GM18507 (cell line): ENCODE measurements at places on chromosomes 1 and 21.

DNA sequence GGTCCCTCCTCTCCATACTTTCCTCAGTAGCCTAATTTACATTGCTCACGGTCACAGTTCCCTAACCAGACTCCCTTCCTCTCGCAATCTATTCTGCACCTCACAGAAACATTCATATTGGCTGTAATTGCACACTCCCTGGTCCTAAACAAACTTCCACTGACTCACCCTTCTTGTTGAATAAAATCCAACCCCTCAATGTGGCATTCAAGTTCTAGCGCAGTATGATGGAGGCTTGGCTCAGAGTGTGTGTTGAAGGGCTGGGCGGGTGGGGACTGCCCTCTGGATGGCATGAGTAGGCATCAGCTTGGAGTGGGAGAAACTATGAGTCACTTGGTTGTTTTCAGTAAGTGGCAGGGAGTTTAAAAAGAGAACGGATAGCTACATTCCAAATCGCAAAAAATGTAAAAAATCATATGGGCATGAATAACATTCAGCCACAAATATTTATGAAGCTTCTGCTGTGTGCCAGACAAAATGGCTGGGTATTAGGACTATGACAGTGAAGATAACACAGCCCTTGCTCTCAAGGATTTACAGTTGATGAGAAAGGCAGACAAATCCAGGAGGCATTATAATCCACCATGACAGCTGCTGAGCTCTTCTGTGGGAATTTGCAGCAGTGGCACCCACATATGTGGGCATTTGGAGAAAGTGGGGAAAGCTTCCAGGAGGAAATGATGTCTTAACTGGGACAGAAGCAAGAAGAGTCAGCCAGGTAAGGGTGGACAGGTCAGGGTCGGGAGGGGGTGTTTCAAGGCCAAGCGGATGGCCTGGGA is 42.2 kb upstream of the LYST start:
- DNase-seq: no peak

- no peak for DNase-seq
Observed at GRCh38 chr1:15428815-15429435, 9.3 kb upstream of the CTRC start.

DNA sequence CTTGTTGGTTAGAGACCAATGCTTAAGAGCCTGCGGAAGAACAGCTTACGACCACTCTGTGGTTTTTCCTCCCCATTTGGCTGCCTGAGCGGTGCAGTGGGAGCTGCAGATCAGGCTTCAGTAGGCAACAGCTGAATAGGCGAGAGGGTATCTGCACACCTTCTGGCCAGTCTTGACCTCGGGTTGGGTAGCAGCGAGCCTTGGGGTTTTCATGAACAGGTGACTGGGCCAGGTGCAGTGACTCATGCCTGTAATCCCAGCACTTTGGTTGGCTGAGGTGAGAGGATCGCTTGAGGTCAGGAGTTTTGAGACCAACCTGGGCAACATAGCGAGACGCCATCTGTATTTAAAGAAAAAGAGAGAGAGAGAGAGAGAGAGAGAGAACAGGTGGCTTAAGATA is 41.0 kb downstream of the NENF start:
- DNase-seq: no peak

DNA sequence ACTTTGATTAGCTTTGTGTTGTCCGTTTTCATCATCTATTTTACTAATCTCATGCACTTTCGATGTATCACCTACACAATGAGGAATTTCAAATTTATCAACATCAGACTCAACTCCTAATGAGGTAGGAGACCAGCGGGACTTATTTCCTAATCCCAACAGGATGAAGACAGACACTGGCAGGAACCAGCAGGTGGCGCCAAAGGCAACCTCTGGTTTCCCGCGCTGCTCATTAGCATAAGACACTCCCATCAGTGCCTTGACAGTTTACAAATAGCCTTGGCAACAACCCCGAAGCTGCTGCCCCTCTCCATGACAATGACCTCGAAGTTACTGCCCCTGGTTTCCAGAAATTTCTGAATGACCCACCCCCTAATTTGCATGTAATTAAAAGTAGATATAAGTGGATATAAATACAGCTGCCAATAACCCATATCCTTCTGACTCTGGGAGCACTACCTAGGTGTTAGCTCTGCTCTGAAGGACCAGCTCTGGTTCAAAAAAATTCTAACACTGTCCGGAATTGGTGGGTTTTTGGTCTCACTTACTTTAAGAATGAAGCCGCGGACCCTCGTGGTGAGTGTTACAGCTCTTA is 974.8 kb downstream of the ADGRL2 start:
- DNase-seq: no peak

GRCh38 chr1:5501206-5501930 is 490.9 kb downstream of the NPHP4 start:
- DNase-seq: no peak

DNA sequence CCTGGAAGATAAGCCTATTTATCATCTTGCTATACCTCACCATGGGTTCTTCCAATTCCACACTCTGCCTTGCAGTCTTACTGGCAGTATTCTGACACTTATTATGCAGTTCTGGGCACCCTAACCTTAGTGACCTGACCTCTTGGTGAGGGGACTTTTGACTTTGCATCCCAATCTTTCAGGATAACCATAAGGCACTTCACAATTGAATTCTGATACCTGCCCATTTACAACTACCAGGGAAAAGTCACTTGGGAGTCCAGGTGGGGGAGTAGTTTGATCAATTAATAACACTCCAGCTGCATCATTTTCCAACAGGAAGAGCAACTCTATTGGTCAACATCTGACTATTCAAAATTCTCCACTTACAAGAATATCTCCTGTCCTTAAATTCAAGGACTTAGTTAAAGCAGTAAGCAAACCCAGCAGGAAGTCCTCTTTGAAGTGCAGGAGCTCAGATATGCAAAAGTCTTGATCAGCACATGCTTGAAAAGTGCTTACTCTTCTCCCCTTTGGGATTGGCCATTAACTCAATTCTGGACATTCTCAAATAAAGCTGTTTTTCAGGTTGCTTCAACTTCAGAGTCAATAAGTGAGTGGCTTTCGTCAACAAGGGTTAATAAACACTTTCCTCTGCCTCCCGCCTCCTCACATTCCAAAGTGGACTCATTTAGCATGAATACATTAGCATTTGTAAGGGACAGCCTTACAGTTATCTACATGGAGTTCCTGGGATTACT is 177.4 kb upstream of the NRIP1 start:
- DNase-seq: no peak

DNA sequence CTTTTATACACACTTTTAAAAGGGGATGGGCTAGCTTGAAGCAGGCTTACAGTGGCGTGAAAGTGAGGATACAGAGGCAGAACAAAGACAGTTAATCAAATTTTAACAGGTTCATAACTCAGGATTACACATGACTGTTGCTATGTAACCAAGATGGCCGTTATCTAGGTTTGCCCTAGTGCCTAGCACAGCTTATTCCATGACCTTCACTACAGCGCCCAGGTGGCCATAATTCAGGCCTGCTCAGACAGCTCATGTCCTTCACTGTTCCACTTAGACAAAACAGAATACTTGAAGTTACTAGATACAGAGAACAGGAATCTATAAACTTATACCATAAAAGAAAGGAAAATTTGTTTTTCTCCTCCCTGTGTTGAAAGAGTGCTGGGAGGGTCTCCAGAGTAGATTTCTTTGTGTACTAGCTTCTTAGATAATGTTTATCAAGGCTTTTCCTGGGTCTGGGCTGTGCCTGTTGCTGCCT is 6.2 kb upstream of the SPRR2F start:
- DNase-seq: no peak

DNA sequence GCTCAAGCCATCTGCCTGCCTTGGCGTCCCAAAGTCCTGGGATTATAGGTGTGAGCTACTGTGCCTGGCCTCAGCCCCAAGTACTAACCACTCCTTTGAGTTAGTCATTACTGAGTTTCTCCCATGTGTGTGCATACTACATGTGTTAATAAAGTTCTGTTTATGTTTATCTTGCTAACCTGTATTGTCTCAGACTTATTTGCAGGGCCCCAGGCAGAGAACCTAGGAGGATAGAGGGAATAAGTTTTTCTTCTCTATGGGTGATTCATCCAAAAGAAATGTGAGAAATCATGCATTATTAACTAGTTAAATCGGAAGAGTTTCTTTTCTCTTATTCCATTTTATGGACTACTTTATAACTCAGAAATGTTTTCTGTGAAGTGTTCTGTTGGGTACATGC is 203.9 kb upstream of the CACYBP start:
- DNase-seq: no peak

DNA sequence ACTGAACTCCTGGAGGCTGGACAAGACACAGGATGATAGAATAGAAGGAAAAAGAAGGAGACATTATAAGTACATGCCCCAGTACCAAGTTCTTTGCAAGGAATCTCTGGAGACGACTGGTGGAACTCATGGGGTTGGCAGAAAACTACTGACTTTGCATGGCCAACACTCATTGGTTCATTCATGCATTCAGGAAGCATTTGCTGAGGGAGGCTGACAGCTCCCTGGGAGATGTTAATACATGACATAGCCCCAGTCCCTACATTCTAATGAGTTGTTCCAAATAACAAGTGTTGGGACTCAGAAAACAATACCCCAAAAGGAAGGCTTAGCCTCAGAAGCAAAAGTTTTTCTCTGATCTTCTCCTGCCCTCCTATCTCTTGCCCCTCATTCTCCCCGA is 172.8 kb upstream of the IRF2BP2 start:
- no peak for DNase-seq

GRCh38 chr1:226953175-226953800 is 13.2 kb downstream of the COQ8A start:
- DNase-seq: no peak

- DNase-seq: peak; percentile 22
Observed at GRCh38 chr1:211259638-211260126, 516 bp downstream of the RCOR3 start.

GRCh38 chr1:9404117-9404914 is 111.6 kb downstream of the SPSB1 start:
- no peak for DNase-seq

GRCh38 chr1:119188926-119189325 is 48.5 kb upstream of the WARS2 start:
- no peak for DNase-seq

DNA sequence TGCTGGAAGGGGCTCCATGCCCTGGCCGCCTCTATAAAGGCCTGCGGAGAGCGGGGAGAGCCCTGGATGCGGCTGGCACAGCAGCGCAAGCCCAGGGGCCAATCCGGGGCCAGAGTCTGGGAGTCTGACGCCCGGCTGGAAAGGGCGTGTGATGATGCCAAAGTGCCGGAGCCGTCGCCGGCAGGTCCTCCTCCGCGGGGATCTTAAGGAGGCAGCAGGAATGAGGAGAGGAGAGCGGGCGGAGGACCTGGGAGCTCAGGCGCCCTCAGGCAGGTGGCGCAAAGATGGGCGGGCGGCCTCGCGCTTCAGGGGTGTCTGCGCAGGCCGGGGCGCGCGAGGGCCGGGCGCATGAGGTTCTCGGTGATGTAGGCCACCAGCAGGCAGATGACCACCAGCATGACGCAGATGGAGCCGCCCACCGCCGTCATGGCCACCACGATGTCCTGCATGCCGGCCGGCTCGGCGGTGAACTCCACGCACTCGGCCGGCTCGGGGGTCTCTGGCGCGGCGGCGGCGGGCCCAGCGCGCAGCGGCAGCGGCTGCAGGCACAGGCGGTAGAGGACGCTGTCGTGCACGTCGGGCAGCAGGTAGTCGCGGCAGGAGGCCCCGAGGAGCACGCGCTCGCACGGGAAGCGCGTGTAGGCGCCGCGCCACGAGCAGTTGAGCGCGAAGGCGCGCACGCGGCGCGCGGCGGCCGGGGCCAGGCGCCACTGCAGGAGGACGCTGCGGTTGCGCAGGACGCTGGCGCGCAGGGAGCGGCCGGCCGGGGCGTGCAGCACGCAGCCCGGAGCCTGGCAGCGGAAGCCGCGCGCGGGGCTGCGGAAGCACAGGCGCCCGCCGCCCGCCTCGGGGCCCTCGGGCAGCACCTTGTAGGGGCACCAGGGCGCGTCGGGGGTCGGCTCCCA is 653 bp downstream of the FNDC10 start:
- no peak for DNase-seq

- no peak for DNase-seq
Observed at GRCh38 chr1:240711020-240711419, 99.1 kb upstream of the GREM2 start.

GRCh38 chr1:66503841-66504470 is 30.0 kb upstream of the SGIP1 start:
- DNase-seq: no peak

DNA sequence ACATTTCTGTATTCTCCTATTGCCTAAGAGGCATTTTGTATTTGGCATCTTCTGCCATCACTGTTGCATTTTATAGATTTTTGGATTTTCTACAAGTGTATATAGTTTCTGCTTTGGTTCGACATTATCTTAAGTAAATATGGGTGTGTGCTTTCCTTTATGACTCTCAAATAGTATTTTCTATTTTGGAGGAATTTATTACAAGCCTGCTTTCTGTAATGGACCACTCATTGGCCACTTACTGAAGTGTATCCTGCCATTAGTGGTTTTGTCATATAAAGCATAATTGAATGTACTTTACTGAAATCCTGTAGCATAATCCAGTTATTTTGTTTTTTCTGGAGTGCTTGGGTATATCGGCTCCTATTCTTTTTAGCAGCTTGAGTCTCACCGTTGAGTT is 184.3 kb downstream of the PATJ start:
- no peak for DNase-seq

DNA sequence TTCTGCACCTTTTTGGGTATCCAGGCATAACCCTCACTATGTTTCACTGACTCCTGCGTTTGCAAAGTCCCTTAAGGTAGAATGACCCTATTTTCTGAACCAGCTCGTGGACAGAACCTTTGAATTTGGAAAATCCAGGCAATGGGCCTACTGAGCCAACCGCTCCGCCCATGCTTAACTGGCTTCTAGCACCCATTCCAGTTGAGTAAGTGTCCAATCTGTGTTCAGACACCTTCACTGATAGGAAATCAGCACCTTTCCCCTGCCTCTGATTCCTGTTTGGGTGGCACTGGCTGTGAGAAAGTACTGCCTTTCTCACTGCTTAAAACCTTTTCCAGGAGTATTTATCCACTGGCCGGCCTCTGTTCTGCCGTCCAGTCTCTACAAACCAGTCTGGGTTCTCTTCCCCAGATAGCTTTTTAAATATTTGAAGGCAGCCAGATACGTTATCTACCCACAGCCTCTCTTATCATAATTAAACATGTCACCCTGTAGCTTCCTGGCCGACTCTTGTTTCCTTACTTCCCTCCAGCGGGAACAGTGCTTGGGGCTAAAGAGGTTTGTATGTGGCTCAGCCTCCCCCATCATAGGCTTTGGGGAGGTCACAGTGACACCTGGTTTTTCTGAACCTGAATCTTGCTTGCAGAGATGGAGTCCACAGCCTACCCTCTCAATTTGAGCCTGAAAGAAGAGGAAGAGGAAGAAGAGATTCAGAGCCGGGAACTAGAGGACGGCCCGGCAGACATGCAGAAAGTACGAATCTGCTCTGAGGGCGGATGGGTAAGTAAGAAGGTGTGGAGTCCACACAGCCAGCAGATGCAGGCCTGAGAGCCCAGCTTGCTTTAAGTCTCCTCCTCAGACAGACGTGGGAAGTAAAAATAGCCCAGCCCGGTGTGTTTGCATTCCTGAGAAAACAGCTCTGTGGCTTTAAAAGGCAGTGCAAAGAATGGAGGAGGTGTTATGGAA is 1.3 kb downstream of the POGK start:
- DNase-seq: no peak

DNA sequence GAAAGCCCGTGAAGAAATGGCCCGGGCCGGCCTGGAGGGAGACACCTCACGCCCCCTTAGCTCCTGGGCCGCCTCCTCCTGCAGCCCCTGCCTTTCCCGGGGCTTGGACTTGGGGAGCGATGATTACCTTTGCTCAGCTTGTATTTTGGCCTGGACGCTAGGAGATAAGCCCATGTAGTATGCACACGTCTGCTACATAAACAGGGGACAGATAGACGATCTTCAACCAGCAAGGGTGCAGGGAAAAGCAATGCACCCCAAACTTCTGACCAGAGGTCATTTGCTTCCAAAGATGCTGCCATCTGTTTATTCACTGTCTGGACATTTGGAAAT is 936 bp downstream of the TP73 start:
- no peak for DNase-seq
